ENCODE measurements at places on chromosomes 5 and 9.

DNA sequence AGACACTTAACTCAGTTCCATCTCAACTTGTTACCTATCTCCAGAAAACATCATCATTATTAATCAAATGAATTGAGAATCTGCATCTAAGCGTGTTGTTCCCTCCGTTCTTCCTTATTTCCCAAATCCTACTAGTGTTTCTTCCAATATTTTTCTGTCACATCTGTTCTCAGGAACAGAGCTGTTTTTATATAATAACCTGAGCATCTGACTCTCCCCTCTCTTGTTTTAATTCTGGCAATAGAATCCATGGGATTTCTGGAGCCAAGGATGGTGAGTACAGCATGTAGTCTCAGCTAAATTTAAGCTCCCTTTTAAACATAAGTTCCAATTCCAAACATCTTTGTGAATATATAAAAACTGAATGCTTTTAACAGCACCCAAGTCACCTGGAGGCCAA, 558.3 kb downstream of the DTWD2 start:
- DNase-seq: no peak

DNA sequence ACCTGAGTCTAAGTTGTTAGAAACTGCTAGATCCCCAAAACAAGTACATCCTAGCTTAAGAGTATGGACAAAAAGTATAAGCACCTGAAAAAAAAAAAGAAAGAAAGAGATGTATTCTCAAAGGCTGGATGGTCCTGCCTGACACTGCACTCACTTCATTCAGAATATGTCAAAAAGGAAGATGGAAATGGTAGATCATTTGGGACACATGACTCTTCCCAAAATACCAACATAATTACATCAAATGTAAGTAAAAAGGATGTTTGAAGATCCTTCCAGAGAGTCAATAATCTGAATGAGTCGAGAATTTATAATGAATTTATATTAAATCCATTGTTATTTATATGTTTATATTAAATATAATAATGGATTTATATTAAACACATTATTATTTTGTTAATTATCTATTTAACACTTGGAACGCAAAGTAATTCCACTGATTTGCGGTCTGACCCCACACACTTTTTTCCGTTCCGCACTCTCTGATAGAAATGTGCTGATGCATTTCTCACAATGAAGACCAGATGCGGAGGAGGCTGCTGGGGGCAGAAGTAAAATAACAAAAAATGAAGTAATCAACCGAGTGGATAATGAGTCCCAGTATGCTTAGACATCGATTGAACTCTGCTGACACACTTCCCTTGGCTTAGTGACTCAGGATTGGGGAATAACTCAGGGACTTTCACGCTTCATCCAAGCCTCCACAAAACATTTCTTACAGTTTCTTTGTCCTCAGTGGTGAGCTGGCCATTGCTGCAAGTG, 201.2 kb downstream of the ADAMTS12 start:
- DNase-seq: no peak

- no peak for DNase-seq
Measured at GRCh38 chr5:141784529-141784928, 93.7 kb downstream of the PCDH1 start.

DNA sequence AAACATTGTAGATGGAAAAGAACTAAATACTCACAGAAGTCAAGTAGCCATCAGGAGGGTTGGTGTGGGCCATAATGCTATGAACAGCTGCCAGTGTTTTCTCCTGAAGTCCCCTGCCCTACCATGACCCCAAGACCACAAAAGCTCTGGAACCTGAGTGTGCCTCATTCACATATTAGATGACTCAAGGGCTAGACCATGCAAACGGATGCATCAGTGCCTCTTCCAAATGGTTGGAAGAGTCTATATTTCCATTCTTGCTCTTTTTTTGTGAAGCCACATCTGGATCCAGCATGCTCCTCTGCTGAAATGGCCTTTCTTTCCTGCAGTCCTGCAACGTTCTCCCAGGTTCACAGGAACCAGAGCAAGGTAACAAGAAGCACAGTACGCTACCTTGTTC, 136.6 kb upstream of the EPB41L4A start:
- no peak for DNase-seq

All from putamen (tissue), 1 donor.